ENCODE measurements at places on chromosomes 1 and 21.

- DNase-seq, result no peak
These were observed 4.8 kb upstream of the HRNR start for GRCh38 chr1:152228831-152229230.

- DNase-seq, result no peak
These were observed 182.3 kb upstream of the GREM2 start for GRCh38 chr1:240794046-240794843.

DNA sequence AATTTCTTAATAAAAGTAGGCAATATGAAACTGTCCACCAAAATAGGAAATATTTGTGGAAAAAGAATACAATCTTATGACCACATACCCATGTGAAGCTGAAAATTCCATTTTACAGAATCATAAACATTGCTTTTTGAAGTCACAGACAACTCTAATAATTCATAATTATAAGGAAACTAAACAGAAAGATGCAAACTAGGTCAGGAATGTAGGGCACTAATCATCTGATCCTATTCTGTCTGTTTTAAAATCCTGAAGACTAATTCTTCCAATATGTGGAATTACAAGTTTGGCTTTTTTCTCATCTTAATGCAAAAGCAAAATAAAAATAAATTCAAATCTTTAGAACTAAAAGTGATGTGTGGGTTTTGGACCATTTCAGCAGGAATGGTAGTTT is 528.6 kb downstream of the LTN1 start:
- no peak for DNase-seq

GRCh38 chr1:29621826-29622435 is 385.6 kb downstream of the PTPRU start:
- DNase-seq, result no peak

GRCh38 chr1:116321766-116322175 is 51.3 kb upstream of the ATP1A1 start:
- DNase-seq, result no peak

DNA sequence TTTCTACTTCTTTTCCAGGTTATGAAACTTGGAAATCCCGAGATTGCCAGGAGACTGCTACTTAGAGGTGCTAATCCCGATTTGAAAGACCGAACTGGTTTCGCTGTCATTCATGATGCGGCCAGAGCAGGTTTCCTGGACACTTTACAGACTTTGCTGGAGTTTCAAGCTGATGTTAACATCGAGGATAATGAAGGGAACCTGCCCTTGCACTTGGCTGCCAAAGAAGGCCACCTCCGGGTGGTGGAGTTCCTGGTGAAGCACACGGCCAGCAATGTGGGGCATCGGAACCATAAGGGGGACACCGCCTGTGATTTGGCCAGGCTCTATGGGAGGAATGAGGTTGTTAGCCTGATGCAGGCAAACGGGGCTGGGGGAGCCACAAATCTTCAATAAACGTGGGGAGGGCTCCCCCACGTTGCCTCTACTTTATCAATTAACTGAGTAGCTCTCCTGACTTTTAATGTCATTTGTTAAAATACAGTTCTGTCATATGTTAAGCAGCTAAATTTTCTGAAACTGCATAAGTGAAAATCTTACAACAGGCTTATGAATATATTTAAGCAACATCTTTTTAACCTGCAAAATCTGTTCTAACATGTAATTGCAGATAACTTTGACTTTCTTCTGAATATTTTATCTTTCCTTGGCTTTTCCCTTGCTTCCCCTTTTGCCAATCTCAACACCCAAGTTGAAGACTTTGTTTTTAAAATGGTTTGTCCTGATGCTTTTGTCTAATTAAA is 4.0 kb downstream of the CDKN2C start:
- DNase-seq, result no peak

- no peak for DNase-seq
These were observed 218.6 kb downstream of the SLC44A5 start for GRCh38 chr1:75392278-75392677.

DNA sequence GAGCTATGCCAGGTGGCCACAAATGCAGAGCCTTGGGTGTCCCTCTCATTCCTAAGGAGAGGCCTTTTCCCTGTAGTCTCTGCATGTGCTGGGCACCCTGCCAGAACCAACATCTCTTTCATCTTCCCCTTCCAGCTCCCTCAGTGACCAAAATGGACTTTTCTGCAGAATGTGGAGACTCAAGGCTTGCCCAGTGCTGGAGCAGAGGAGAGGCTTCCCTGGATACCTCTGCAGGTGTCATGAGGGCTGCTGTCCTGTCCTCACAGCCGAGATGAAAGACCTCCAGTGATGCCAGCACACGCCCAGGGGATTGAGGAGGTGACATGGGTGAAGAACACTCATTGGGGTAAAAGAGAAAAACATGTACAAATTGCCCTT is 347.0 kb upstream of the AJAP1 start:
- no peak for DNase-seq

DNA sequence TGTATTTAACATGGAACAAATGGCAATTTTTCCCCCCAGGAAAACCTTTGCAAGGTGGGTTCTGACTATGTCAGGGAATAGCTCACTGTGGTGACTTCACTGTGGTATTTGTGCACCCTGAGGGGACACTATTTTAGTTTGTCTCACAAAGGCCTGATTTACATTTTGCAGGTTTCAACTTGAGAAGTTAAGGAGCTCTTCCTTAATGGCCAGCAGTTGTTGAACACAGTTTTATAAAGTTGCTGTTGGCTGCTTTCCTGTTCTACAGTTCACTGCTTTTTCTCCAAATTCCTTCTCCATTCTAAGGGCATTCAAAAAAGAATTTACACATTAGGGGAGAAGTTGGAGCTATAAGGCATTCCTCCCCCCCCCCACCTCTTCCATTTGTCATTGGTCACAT is 4.6 kb downstream of the LAMC1 start:
- DNase-seq, result no peak

GRCh38 chr1:196152086-196152485 is 456.2 kb downstream of the KCNT2 start:
- DNase-seq, result no peak

DNA sequence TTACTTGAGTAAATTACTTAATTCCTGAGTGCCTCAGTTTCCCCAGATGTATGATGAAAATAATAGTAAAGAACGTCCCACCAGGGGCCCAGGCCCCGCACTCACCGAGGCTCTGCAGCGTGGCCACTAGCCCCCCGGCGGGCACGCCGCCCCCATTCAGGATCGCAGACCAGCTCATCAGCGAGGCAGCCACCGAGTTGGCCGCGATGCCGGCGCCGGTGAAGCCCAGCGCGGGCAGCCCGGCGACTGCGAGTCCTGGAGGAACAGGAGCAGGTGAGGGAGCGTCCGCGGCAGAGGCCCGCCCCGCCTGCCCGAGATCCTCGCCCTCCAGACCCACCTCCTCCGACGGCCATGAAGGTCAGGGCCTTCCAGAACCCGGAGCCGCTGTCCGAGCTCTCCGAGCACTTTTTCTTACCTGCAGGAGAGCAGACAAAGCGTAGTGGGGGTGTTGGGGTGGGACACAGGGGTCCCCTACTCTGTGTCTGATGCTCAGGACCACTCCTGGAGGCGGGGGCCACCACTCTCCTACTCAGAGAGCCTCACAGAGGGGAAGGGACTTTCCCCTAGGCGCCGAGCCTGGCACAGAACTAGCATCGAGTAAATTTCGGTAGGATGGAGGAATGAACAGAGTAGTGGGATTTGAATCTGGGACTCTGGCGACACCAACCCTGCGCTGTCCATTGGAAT is 3.7 kb downstream of the IFI6 start:
- no peak for DNase-seq

GRCh38 chr1:64031236-64031635 is 172.2 kb upstream of the UBE2U start:
- DNase-seq, result no peak

GRCh38 chr1:44222397-44223186 is 9.3 kb downstream of the DMAP1 start:
- DNase-seq, result no peak

GRCh38 chr1:15785683-15786082 is 21.8 kb downstream of the UQCRHL start:
- DNase-seq, result no peak

- DNase-seq, result no peak
These were observed 10.3 kb upstream of the HMGCS2 start for GRCh38 chr1:119778886-119779560.

DNA sequence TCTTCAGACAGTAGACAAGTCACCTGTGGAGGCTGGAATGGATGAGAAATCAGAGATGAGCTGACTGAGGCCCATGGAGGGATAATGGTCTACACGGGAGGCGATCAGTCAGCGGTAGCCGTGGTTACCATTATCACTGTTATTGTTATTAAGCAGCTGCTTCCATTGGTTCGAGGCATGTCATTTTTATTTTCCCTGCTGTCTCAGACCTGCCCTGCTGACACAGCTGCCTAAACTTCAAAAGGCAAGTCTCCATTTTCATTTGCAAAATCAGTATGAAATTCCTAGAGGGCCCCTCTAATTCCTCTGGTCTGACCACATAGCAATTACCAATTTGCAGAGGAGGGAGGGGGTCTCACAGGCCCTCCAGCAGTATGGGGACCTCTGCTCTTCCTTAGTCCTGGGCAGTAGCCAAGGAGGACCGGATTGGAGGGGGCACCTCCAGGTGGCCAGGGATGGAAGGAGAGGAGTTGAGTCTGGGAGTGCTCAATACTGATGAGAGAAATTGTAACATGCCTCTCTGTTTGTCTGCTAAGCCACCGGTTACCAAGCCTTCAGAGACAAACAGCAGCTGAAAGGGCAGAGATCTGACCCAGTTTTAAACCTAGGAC is 184.2 kb downstream of the TRABD2B start:
- no peak for DNase-seq

- no peak for DNase-seq
These were observed 31.4 kb downstream of the STPG1 start for GRCh38 chr1:24382165-24382577.

- no peak for DNase-seq
These were observed 67.2 kb downstream of the ATP5PO start for GRCh38 chr21:33848249-33848953.

DNA sequence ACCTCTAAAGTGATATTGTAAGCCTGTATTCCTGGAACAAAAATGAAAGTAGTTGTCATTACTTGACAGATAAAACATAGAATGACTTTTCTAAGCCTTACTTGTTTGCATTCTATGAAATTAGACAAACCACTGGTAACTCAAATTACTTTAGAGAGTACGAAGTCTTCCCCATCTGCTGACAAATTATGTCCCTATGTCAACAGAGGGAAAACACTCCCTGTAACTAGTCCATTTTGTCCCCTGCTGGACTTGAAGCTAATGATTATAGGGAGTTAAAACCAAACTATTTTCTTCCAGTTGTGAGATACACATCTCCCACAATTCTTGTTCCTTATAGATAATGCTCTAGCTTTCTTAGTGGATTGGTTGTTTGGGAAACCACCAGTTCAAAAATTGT is 39.6 kb downstream of the GREM2 start:
- DNase-seq, result no peak

DNA sequence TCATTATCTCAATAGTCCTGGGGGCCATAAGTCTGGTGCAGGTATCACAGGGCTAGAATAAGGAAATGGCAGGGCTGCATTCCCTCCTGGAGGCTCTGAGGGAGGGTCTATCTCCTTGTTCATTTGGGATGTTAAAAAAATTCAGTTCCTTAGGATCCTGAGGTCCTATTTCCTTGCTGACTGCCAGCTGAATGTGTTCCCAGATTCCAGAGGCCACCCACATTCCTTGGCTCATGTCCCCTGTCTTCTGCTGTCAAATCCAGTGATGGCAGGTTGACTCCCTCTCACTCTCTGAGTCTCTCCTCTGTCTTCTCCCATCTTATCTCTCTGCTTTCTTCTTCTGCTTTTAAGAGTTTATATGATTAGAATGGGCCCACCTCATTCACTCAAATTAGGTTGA is 400.6 kb downstream of the PTPRU start:
- no peak for DNase-seq

- no peak for DNase-seq
These were observed 154.2 kb upstream of the L1TD1 start for GRCh38 chr1:62040450-62040849.
